ENCODE measurements at places on chromosomes 2 and 18.

GRCh38 chr2:185291035-185291647 lies 447.5 kb upstream of the FSIP2 start:
- DNase-seq, result no peak

GRCh38 chr2:46448641-46449040 lies 30.7 kb upstream of the TMEM247 start:
- no peak for DNase-seq

- DNase-seq, result no peak
Measured at GRCh38 chr2:27155069-27155520, 6.3 kb downstream of the TCF23 start.

DNA sequence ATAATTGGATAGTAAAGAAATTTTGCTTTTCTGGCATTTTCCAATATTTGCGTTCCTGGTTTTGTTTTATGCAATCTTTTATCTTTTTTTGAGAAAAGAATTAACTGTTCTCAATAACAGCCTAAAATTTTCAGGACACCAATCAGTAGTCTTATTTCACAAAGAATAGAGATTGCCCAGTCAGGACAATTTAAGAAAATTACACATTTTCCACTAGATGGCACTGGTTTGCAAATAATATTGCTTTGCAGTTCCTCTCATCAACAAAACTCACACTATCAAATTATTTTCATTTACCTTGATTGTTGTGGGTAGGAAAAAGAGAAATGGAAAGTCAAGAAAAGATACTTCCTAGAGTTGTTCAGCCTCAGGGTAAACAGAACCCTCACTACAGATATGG lies 2.4 kb upstream of the RBM45 start:
- no peak for DNase-seq

All from stimulated activated CD8-positive, alpha-beta memory T cell treated with anti-CD3 and anti-CD28 coated beads, Interleukin-7, amount 100 ng/mL, for 24 hours (primary cell).